Frontal cortex (tissue), 4 donors: ENCODE measurements at places on chromosomes 3 and 15.

GRCh38 chr3:193812078-193812725 is 219.2 kb downstream of the OPA1 start:
- DNase-seq = no peak

DNA sequence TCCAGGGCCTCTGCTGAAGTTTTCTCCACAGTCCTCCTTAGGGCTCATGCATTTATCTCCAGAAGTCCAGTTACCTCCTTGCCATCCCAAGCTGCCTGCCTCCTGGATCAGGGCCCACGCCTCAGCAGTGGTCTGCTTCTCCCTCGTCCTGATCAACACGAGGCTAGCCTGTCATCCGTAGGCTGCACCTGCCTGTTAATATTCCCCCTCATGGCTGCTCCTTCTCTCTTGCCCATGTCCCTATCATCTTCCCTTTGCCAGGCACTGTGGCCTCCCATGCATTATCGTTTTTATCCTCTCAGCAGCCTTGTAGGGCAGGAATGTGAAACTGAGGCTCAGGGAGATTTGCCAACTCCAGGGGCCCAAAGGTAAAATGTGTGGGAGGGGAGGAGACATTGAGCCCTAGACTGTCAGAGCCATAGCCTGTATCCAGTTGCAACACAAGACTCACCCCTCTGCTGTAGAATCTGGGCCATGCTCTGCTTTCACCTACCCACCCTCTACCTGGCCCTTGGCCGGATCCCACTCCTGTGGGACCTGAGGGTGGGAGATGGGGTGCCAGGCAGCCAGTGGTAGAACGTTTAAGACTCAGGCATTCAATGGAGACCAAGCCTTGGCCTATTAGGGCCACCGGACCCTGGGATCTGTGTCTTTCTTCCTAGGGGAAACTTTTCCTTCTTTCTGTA is 4.6 kb downstream of the GRM2 start:
- DNase-seq = peak; percentile 12

GRCh38 chr15:59649603-59650002 is 7.7 kb downstream of the GTF2A2 start:
- DNase-seq = no peak

GRCh38 chr3:76554707-76555106 is 485.2 kb upstream of the ROBO2 start:
- no peak for DNase-seq

DNA sequence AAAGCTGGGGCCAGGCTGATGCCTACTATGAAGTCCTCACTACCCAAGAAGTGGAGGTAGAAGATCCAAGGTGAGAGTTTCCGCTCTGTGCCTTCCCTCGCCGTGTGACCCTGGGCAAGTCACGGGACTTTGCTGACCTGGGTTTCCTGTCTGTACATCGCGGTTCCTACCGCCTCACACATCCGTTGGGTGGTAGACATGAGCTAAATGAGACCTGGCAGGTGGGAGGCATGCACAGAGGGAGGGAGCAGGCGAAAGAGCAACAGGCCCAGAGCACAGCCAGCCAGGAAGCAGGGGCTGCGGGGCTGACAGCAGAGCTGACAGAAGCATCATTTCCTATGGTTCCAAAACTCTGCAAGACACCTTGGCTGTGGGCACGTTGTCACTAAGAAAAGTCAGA is 157.3 kb upstream of the BHLHE40 start:
- DNase-seq = no peak

- DNase-seq = no peak
These were observed 453.7 kb downstream of the FOXP1 start for GRCh38 chr3:71129611-71130431.

GRCh38 chr3:4338751-4339150 is 35.6 kb downstream of the SETMAR start:
- DNase-seq = no peak

- no peak for DNase-seq
These were observed 524.2 kb downstream of the NLGN1 start for GRCh38 chr3:173921732-173922131.

DNA sequence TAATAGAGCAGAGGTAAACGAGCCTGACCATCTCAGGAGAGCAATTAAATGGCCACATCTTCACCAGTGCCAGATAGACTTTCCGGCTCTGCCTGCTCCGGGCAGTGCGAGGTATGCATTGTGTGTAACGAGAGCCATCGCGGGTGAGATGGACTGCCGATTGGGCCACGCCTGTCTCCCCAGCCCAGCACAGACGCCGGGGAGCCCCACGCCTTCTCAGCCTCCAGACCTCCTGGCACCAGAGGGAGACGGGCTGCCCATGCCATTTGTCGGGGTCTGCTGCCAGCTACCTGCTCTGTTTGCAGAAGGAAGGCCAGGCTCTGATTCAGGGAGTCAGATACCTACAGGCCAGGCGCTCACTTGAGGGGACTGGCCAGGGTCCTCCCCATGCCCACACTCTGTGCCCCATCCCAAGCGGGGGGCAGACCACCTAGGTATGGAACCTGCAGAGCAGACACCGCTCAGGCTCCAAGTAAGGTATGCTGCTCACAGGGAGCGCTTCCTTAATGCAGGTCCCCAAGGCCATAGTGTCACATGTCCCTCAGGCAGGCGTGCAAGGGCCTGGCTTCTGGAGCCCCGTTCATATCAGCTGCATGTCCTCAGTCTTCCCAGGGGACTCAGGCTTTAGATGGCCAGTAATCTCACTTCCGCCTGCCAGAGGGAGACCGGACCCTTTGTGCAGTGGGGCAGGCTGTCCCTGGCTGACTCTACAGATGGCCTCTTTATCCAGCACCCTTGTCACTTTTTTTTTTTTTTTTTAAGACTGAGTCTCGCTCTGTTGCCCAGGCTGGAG is 62.2 kb downstream of the DNAJB8 start:
- no peak for DNase-seq

GRCh38 chr3:52453496-52454249 is at the start of gene TNNC1:
Gene TNNC1 (minus strand): TSS chr3:52454041. CDS start chr3:52454015, 26 bp downstream.
- DNase-seq = no peak

DNA sequence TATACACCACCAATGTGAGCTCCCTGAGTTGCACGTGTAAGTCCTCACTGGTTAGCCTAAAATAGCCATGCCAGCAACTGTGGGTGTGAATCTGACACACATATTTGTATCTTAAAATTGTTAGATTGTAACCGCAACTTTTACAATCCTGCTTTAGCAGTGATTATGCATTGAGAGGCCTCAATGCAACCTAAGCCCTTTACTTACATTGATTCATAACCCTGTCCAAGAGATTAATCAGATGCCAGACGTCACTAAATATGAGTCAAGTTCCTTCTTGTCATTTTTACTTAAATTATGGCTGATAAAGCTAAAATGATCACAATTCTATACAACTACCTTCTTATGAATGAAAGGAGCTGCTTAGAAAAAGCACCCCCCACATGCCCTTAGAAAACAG is 46.9 kb downstream of the IL17RD start:
- DNase-seq = no peak

- DNase-seq = no peak
These were observed 20.0 kb upstream of the ZNF148 start for GRCh38 chr3:125395091-125395490.

- no peak for DNase-seq
These were observed 40.3 kb upstream of the FURIN start for GRCh38 chr15:90828111-90828510.

GRCh38 chr15:69583626-69584025 is 131.0 kb downstream of the RPLP1 start:
- DNase-seq = no peak

DNA sequence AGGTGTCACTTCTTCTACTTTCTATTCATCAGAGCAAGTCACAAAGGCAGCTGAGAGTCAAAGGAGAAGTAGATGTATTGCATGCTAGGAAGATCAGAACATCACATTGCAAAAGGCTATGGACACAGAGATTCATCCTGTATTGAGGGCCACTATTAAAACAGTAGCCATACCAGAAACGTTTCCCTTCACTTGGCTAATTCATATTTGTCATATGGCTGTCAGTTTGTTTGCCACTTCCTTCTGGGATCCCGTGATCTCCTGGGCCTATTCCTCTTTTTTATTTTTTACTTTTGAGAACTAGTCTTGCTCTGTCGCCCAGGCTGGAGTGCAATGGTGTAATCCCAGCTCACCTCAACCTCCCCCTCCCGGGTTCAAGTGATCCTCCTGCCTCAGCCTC is 184.0 kb upstream of the SATB1 start:
- DNase-seq = no peak

DNA sequence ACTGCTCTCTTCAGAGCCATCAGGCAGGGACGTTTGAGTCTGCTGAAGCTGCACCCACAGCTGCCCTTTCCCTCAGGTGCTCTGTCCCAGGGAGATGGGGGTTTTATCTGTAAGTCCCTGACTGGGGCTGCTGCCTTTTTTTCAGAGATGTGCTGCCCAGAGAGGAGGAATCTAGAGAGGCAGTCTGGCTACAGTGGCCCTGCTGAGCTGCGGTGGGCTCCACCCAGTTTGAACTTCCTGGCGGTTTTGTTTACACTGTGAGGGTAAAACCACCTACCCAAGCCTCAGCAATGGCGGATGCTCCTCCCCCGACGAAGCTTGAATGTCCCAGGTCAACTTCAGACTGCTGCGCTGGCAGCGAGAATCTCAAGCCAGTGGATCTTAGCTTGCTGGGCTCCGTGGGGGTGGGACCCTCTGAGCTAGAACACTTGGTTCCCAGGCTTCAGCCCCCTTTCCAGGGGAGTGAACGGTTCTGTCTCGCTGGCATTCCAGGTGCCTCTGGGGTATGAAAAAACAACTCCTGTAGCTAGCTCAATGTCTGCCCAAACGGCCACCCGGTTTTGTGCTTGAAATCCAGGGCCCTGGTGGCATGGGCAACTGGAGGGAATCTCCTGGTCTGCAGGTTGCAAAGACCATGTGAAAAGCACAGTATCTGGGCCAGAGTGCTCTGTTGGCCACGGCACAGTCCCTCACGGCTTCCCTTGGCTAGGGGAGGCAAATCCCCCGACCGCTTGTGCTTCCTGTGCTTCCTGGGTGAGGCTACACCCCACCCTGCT is 21.1 kb upstream of the ST6GAL1 start:
- no peak for DNase-seq

GRCh38 chr3:160956785-160957184 is 148.4 kb downstream of the B3GALNT1 start:
- no peak for DNase-seq

- no peak for DNase-seq
These were observed 20.9 kb downstream of the RAB5A start for GRCh38 chr3:19967812-19968211.

GRCh38 chr3:192685801-192686200 is 41.5 kb downstream of the FGF12 start:
- no peak for DNase-seq

DNA sequence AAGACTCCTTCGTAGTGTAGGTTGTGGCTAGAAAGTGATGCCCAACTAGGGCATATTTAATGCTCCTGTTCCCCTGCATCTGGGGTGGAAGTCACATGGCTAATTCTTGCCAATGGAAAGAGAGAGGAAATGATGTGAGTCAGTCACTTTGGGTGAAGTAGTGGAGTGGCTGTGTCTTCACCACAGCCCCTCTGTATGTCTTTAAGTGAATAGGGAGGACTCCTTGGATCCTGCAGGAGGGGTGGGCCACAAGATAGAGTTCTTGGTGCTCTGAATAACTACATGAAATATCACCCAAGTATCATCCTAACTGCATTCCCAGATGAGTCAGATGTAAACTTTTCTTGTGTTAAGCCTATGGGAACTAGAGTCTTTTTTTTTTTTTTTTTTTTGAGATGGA is 17.8 kb upstream of the MB21D2 start:
- DNase-seq = no peak

GRCh38 chr3:53545310-53545995 is 51.0 kb downstream of the CACNA1D start:
- no peak for DNase-seq

GRCh38 chr3:10506696-10507095 is 1.3 kb upstream of the ATP2B2 start:
- DNase-seq = no peak

DNA sequence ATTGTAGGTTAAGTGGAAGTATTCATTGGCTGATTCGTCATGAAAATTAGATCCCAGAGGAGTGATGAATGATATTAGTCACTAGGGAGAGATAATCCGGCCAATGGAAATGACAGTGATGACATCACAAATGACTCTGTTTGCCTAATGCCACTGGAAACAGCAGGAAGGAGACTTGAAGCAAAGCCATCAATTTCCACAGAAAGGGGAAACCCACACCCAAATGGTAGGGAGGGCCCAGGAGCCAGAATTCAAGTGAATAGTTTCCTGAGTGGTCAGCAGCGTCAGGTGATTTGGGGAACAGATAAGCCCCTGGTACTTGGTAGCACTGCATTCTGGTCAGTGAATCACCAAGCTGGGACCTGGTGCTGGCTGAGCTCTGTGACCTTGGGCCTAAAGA is 3.3 kb upstream of the ADAMTS9 start:
- DNase-seq = no peak

DNA sequence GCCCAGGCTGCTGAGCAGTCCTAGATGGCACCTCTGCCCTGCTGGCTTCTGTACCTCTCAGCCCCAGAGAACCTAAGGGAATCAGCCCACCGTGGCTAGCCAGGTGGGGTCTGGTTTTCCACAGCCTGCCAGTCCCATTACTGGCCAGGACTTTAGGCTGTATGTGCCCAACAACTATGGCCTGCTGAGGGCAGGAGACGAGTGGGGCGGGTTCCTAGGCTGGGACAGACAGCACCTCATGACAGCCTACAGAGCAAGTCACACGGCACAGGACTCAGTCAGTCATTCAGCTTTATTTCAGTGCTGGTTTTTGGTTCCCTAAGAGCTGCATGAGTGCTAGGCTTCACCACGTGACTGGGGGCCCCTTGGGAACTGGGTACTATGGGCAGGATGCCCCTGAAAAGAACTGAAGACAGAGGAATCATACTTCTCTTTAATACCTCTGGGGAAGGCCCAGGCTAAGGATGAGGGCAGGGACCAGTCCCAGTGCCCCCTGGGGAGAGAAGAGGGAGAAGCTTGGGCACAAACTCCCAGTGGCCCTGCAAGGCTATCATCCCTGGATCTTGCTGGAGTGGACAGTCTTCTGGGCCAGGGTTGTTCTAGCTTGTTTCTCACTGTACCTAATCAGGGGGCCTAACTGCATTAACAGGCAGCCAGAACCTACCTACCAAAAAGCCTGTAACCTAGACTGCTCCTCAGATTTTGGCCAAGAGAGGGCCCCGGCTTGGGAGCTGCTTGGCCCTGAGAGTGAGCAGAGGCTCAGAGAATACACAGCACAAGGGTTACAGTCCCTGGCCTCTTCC is 14.8 kb downstream of the CLK3 start:
- no peak for DNase-seq

DNA sequence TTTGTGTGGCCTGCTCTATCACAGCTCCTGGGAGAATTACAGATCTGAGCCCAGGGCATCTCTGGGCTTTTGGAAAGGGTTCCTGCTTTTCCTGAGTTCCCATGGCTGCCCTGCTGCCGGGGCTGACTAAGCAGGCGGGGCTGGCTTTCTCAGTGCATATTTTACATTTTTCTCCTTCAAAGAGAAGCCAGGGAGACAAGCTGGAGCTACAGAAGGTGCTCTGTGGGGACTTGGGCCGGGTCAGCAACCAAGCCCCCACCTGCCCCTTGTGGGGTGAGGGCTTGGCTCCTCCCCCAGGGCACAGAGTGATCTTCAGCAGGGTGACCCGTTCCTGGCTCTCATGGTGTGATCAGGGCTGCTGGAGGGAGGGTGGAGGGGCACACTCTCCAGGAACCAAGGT is 17.4 kb downstream of the ABTB1 start:
- no peak for DNase-seq

GRCh38 chr3:70180664-70181063 is 131.8 kb downstream of the MDFIC2 start:
- DNase-seq = no peak
